ENCODE measurements at places on chromosomes 11 and 22. TPM values are rescaled to one million over a fixed set of nuclear protein-coding genes. Genes with fewer than 3 reads are reported as not detected.

OR6T1 gene
- not detected for polyA plus RNA-seq

RASD2 gene
- polyA plus RNA-seq = 10.4 TPM

GGTLC2 gene
- not detected for polyA plus RNA-seq

C11orf97 gene
- not detected for polyA plus RNA-seq

DSCAML1 gene
- 0.33 TPM for polyA plus RNA-seq

PGA4 gene
- polyA plus RNA-seq = 0.42 TPM

FAM180B gene
- polyA plus RNA-seq = 0.16 TPM

ZPR1 gene
- polyA plus RNA-seq = 10.5 TPM

ANAPC15 gene
- polyA plus RNA-seq = 62.7 TPM

ZC3H7B gene
- 31.2 TPM for polyA plus RNA-seq

All from adrenal gland (tissue), 19 donors.